Breast epithelium (tissue), 4 donors: ENCODE measurements at places on chromosomes 5 and 9. TPM values are rescaled to one million over a fixed set of nuclear protein-coding genes. Genes with fewer than 3 reads are reported as not detected.

DNA sequence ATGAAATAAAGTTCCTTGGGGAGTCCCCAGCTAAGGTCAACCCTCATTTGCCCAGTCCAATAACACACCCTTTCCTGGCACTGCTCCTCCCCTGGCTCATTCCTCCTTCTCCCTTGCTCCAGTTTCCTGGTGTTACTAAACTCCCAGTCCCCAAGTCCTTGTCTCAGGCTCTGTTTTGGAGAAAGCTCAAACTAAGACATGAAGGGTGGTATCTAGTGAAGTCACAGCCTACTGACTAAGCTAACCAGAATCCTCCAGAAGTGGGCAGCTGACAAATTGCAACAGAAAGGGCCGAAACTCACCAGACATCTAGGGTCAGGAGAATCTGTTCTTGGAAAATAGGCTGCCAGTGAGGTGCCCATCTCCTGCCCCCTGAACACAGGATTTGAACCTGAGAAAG is 118.7 kb upstream of the NEK6 start:
- DNase-seq = no peak

GRCh38 chr5:31952067-31952466 is 222.1 kb downstream of the GOLPH3 start:
- DNase-seq = no peak

The PDE8B gene
- 4.9 TPM for total RNA-seq

DNA sequence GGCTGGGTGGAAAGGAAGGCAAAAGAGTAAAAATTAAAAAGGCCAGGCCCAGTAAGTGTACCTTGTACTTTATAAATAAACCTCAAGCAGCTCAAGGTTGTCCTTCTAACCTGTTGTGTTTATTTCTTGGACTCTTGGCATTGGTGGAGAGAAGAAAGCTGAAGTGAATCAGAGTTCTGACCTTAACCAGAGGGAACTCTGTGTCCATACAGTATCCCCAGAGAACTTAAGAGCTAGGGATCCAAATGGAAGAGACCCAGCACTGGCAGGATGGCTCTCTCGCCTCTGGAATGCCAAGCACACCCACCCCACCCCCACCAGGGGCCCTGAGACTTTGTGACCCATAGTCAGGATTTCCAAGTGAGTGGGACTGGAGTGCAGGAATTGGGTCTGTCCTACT is 14.2 kb downstream of the NUDT2 start:
- DNase-seq = no peak

DNA sequence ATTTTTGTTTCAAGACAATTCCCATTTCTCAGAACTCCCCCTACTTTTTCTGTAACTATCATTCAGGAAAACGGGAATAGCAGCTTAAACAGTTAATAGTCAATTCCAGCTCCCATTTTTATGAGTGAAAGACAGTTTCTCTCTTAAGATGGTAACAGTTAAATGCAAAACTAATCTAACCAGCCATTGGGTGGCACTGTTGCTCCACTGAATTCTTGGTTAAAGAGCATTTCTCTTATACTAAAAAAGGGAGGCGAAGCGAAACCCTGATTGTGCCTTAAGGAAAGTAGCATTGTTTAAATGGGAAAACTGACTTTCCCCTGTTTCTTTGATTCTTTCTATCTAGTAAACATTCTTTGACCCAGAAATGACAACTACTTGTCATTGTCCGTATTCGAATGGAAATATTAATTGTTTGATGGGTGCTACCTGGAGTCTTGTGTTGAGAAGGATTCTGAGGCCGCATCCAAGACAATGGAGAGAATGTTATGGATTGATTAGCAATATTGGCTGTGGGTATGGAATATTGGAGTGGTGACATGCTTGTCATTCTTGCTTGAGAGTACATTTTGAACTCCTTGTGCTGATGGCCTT is 507.8 kb downstream of the MAT2B start:
- no peak for DNase-seq

GRCh38 chr5:157710882-157711281 is 20.3 kb upstream of the THG1L start:
- DNase-seq = no peak

GRCh38 chr9:79581388-79581787 is 9.6 kb downstream of the TLE4 start:
- DNase-seq = no peak

DNA sequence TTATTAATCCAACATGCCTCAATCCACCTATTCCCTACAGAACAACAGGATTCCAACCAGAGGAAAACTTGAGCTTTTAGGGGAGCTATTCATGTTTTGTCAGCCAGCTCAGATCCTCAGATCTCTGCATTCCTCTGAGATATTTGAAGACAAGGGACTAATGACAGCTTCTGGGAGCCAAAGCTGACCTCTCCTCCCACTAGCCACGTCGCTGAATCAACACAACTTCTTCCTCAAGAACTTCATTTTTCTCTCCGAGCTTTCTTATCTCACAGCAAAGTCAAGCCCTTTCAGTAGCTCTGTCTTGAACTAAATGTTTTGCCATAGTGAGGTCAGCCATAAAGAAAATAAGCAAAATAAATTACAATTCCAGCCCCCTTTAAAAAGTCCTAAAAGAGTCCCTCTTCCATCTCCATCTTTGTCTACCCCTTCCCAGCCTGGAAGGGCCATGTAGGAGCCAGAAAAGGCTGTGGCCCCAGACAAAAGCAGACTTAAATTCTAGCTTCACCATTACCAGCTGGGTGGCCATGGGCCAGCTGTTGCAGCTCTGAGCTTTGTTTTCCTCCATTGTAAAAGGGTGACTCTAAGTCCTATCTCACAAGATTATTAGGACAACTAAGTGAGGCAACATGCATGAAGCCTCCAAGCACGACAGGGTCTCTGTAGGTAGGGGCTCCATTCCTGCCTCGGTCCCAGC is 65.0 kb downstream of the HSD17B3 start:
- no peak for DNase-seq

GRCh38 chr5:10266137-10266536 is 16.1 kb downstream of the CCT5 start:
- DNase-seq = no peak

The PPP3R2 gene
- not detected for total RNA-seq
